Umbilical cord (tissue), 2 donors: ENCODE measurements at places on chromosomes 4 and X.

DNA sequence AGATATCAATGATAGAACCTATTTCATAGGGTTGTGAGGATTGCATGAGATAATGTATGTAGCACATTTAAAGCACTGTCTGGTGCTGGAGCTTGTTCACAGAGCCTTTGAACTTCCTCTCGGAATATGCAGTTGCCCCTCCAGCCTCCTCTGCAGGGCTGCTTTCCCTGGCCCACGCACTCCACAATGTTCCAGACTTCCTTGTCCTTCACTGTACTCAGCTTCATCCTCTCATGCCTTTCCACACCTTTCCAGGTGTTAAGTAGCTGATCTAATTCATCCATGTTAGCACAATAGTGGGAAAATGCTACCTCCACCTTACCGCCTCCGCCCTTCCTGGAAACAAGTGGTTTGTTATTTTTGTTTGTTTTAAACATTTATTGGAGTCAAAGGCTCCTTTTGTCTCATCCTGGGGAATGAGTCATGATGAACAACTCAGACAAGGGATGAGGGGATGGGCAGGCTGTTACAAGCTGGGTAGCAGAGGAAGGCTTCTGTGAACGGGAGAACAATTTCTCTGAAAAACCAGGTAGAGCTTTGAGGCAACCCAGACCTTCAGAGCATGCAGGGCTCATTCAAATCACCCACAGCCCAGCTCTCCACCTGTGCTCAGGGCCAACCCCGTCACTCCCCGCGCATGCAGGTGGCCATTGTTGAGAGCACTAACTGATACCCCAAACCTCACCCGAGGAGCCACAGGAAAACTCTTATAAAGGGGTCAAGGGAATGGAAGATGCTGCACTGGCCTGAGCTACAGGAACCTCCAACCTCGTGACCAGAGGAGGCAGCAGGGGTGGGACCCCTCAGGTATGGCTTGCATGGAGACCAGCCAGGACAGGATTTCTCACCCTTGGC lies 84.9 kb upstream of the TBL1X start:
- no peak for DNase-seq

GRCh38 chr4:153771046-153771445 lies 11.2 kb upstream of the RNF175 start:
- DNase-seq = no peak

- no peak for DNase-seq
Observed at GRCh38 chr4:90030953-90031352, 96.2 kb upstream of the CCSER1 start.

- DNase-seq = no peak
Observed at GRCh38 chrX:79259073-79259689, 108.0 kb downstream of the ITM2A start.

DNA sequence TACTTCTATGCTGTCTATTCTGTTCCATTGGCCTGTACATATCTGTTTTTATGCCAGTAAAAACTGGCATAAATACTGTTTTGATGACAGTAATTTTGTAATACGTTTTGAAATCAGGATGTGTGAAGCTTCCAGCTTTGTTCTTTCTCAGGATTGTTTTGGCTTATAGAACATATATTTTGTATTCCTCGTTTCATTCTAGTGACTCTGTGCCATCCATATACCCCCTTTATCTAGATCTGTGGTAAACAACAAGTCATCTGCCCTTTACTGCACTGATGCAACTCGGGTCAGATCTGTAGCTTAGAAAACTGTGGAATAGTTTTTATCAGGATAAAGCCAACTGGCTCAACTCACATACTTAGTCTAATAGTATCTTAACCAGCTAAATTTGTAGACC lies 233.7 kb downstream of the PRDM5 start:
- no peak for DNase-seq

- DNase-seq = no peak
Observed at GRCh38 chr4:6290256-6290655, 20.6 kb downstream of the WFS1 start.

DNA sequence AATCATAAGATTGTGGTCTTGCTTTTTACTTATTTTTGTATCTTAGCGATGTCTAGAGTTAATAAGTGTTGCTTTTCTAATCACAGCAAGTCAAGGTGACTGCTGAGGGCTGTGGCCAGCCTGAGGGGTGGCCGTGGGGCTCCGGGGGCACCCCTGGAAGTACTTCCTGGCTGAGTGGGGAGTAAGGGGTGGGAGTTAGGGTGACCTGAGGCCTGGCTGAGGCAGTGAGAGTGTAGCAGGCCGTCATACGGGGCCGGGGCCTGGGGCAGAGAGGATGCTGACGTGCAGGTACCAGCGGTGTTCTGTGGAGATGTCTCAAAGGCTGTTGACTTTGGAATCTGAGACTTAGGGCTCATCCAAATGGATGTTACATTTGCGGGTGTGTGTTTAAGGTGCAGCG lies 29.3 kb downstream of the PIGG start:
- DNase-seq = no peak

DNA sequence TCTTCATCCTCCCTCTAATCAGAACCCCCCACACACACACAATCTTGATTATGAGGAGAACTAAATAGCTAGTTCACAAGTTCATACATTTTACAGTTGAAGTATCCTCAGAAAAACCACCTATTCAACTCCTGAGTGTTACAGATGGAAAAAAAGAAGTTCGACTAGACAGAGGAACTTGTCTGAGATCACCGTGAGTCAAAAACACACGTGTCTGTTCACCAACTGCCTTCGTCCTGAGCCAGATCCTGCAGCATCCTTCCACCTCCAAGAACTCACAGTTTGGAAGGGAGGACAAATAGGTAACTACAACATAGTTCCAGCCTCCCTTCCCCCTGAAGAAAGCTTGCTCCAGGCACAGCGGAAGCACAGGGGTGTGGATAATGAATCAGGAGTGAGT lies 19.0 kb upstream of the IRAK1 start:
- no peak for DNase-seq

DNA sequence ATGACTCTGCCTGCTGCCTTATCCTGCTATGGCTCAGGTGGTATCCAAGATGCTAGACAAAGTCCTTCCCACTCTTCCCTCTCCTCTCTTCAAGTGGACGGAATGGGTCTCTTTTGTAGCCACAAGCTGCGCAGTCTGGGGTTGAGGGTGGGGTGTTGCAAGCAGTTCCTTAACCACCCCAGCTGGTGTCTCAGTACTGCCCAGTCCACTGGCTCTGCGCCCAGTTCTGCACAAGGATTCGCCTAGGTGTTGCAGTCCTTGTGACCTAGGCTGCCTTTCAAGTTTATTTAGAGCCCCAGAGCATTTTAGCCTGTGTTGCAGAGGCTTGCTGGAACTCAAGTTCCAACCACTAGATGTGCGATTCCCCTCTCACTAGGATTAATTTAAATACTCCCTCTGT lies 120.7 kb downstream of the NEXMIF start:
- DNase-seq = no peak

DNA sequence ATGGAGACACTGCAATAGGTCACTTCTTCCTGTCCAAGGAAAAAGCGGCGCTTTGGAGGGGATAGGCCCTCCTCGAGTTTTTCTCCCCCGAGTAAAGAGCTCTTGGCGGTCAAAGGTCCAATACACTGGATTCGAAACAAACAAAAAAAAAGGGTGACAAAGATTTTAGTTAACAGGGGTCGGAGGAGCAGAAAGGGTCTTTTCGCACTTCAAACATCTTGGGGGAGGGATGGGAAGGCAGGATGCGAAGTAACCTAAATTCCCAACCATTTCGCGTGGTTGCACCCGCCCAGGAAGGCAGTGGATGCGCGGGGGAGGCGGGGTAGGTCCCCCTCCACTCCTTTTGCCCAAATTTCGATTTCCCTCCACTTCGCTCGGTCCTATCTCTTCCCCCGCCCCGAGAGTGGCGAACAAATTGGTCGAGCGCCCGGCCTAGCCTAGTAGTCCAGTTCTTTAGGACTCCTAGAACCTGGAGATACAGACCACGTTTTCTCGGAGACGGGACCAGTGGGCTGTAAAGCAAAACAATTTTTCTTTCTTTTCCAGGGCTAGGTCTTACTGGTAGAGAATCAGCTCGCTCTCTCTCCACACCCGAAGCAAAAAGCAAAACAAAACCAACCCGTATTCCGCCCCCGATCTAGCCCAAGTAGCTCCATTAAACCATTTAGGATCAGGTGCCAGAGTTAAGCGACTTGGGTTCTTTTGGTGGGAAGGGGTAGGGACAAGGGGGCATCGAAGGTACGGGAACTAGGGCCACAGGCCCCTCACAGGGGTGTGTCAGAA lies 2.0 kb upstream of the STAG2 start:
- DNase-seq = peak; percentile 38

GRCh38 chr4:22237846-22238494 lies 277.9 kb downstream of the ADGRA3 start:
- DNase-seq = no peak

- DNase-seq = no peak
Observed at GRCh38 chr4:53805291-53805690, 214.0 kb upstream of the LNX1 start.

DNA sequence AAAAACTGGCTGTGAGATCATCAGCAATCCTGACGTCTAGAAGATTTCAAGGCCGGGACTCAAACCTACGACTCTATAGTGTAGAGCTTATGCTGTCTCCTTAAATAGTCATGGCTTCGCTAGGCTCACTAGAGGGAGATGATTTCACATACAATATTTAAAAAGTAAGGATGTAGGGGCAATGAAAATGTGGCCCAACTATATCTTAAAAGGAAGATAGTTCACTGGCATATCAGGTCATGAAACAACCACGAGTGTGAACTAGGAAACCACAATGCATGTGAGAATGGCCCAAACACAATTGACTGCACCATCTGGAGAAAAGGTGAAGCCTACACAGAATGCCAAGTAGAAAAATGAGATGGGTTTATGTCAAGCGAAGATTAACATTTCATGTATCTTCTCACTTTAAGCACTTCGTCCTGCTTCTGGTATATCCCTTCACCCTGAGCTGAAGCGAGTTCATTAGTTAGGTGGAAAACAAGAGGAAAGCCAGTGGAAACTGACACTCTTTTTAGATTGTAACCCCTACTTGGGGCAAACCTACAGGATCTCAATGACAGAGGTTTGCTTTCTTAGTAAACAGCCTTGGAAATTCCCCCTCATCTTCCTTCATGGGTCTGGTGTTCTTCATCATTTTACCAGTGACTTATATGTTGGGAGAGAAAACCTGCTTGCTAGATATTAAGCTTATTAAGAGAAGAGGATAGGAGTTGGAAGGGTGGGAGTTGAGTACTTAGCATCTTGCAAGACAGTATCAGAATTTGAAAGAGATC lies 17.4 kb downstream of the FAM9C start:
- DNase-seq = no peak
